Midbrain (tissue), 1 donor: ENCODE measurements at places on chromosomes 6 and 20.

- DNase-seq = no peak
Measured at GRCh38 chr6:20044883-20045282, 167.4 kb downstream of the MBOAT1 start.

GRCh38 chr6:124283486-124283885 lies 479.8 kb downstream of the NKAIN2 start:
- DNase-seq = no peak

DNA sequence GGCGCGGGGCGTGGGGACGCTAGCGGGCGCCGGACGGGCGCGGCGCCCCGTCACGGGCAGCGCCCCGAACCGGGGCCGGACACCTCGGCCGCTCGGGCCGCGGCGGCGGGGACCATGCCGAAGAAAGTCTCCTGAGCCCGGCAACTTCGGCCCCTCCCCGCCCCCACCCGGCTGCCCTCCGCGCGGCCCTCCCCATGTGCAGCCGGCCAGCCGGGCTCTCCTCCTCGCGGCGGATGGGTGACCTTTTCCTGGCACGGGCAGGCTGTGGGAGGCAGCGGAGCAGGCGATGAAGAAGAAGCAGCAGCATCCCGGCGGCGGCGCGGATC lies 278 bp downstream of the UST start:
- peak; percentile 48 for DNase-seq

- DNase-seq = no peak
Measured at GRCh38 chr6:38319256-38320212, 320.2 kb downstream of the BTBD9 start.
